ENCODE measurements at places on chromosomes 3 and 15. TPM values are rescaled to one million over a fixed set of nuclear protein-coding genes. Genes with fewer than 3 reads are reported as not detected.

CLPX gene
- 33.8 TPM for polyA plus RNA-seq

CISH gene
- 9.0 TPM for polyA plus RNA-seq

SLC12A1 gene
- not detected for polyA plus RNA-seq

PCOLCE2 gene
- 5.5 TPM for polyA plus RNA-seq

ZNF502 gene
- polyA plus RNA-seq, result 2.6 TPM

ARHGEF26 gene
- polyA plus RNA-seq, result 18.6 TPM

KLHL40 gene
- not detected for polyA plus RNA-seq

MCF2L2 gene
- polyA plus RNA-seq, result 0.17 TPM

SHC4 gene
- 0.91 TPM for polyA plus RNA-seq

DAZL gene
- polyA plus RNA-seq, result not detected

LRTM1 gene
- 0.23 TPM for polyA plus RNA-seq

CCR8 gene
- not detected for polyA plus RNA-seq

THPO gene
- polyA plus RNA-seq, result 4.0 TPM

CD200 gene
- polyA plus RNA-seq, result 14.2 TPM

SRGAP3 gene
- 7.9 TPM for polyA plus RNA-seq

PROS1 gene
- polyA plus RNA-seq, result 58.7 TPM

IGSF10 gene
- polyA plus RNA-seq, result 0.75 TPM

ST3GAL6 gene
- polyA plus RNA-seq, result 9.6 TPM

CPLX3 gene
- not detected for polyA plus RNA-seq
